ENCODE measurements at places on chromosomes 12 and 14.

- DNase-seq = no peak
Measured at GRCh38 chr12:98446060-98446459, 69.3 kb upstream of the TMPO start.

GRCh38 chr12:91355150-91356006 lies 172.8 kb upstream of the DCN start:
- DNase-seq = peak; percentile 40

- no peak for DNase-seq
Measured at GRCh38 chr12:45212064-45212463, 3.8 kb upstream of the ANO6 start.

DNA sequence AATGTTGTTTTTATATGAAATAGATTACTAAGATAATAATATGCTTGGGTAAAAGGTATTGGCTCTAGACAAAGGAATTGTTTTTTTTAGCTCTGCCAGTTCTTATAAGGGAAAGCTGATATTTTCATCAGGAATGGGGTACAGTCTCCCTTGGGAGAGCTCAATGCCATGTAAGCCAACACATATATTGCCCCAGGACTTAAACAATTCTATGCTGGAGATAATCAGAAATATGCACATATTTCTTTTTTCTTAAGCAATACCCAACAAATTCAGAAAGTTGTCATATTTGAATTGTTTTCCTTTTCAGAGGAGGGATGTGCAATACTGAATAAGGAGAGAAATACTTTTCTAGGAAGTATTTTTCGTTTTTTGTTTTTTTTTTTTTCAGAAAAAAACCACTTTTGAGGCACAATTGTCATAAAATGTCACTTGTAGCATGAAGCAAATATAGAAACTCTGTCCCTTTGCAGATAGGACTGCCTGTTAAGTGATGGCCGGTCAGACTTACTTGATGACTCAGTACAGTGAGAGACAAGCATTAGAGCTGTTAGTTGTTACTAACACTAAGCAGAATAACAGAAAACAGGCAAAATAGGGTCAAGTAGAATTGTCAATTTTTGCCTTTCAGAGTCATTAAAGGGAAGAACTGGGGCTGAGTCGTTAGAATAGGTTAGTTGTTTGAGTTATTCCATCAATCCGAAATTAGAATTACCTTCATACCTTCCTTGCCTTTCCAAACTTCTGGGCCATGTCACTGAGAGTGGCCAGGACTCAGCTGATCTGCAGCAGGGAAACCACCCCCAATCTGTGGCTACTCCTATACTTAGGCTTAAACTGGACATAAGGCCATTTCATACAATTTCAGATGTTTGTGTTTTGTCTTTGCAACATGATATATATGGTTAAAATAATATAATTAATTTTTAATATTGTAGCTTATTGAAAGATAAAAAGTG lies 168.1 kb downstream of the SLC38A4 start:
- no peak for DNase-seq

DNA sequence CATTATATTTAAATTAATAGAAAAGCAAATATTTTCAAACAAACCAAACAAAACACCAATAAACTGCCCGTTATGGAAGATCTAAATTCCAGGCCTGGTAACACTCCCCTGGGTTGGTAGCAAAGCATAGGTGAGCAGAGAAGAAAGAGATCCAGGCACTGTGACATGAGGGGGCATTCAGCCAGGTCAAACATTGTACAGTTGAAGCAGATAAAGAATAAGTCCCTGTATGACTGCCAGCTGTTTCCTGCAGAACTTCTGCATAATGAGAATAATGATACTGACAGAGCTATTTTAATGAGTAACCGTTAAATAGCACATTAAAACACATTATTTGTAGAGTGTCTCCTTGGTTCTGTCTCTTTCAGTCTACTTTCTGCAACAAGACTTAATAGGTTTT lies 35.4 kb downstream of the SLC38A1 start:
- DNase-seq = no peak

DNA sequence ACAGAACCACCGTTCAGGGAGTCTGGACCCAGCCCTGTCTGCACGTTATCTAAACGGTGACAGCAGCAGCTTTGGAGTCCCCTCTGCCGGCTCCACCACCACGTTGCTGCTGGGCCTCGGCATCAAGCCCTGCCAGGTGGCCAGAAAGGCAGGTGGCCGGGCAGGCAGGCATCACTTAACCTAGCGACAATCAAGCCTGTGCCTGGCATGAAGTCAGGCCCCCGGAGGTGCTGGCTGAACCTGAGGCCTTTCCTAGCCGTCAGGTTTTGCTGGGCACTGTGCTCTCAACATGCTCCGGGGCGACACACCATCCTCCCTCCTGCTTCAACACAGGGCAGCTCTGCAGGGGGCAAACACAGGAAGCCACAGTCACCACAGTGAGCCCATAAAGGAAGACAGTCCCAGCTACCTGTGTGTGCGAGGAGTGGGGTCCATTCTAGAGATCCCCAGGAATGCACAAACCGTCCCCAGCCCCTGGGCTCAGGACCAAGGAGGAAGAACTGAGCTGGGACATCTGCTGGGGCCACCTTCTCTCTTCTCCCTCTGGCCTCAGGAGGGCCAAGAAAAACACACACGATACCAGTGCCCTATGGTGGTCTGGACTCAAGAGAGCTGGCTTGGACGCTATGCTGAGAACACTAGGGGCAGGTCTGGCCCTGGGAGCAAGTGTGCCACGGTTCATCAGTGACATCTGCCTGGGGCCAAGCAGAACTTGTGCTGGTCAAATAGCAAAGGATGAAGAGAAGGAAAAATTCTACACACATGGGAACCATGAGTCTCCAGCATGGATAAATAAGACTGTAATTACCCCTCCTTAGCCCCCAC lies 44.7 kb downstream of the CCDC88C start:
- DNase-seq = peak; percentile 56

DNA sequence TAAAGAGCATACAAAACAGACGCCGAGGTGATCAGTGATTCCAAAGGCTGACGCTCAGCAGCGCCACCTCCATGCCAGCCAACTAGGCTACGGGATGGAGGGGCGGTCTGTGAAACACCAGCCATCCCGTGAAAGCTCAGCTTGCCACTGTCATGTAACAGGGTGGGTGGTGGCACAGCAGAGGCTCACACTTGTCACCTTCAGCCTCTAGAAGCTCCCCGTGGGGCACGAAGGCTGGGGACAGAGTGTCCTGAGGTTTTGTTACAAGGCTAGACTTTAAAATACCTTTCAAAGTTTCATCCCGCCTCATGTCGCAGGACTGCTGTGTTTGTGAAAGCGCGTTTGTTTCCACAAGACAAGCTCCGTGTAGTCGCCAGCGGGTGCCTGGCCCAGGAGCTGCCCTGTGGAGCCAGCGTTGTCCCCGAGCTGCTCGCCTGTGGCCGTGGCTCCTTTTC lies 20.7 kb downstream of the XRCC3 start:
- DNase-seq = no peak

GRCh38 chr12:106070147-106070546 lies 68.6 kb downstream of the NUAK1 start:
- DNase-seq = no peak

- no peak for DNase-seq
Measured at GRCh38 chr14:52175982-52176502, 91.5 kb upstream of the PTGDR start.

DNA sequence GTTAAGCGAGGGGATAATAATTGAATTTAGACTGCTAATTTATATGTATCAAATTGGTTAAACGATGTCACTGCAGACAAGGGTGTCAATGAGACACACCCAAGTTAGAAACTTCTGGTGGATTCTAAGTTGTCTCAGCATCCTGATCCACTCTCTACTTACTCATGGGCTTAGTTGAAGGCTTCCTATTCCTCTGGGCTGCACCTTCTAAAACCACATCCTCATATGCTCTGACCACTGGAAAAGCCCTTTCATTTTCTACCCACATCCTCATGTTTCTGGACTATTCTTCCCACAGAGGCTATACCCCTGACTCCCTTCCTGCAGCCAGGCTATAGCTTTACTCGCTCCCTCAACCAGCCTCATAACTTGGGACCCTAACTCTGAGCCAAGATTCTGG lies 493.8 kb downstream of the VRK1 start:
- DNase-seq = no peak

GRCh38 chr14:62807636-62808035 lies 237.6 kb downstream of the KCNH5 start:
- no peak for DNase-seq

DNA sequence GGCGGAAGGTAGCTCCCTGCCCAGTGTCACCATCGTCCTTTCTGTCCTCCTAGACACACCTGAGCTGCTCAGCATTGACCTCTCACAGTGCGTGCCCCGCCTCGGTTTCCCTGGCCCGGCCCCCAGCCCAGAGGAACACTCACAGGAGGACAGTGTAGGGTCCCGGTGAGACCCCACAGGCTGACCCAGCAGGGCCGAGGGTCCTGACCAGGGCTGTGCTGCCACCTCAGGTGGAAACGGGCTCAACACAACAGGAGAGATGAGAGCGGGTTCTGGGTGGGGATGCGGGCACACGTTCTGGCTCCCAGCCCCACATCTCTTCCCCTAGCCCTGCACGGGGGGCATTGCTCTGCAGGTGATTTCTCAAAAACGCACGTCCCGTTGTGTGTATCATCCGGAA lies 98.1 kb downstream of the PIWIL1 start:
- DNase-seq = no peak

DNA sequence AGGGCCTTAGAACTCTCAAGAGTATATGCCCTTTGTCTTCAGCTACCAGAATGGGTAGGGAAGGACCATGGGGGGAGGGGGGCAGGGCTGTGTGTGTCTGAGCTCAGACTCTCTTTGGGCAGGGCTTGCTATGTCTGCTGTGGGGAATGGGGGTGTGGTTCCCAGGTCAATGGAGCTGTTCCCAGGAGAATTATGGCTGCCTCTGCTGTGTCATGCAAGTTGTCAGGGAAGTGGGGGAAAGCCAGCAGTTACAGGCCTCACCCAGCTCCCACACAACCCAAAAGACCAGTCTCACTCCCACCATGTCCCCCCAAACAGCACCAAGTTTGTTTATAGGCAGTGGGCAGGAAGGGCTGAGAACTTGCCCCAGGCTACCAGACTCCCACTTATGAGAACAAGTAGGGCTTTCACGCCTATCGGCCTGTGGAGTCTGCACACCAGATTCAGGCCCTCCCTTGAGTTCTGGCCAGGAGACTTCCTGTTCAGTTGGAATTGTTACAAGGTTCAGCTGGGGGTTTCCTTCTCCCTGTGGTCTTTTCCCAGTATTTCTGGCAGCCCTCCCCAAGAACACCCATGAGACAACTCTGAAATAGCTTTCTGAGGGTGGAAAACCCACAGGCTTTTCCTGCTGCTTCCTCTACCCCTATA lies 6.1 kb upstream of the SERPINA11 start:
- DNase-seq = no peak

GRCh38 chr14:61925043-61925442 lies 162.8 kb downstream of the SNAPC1 start:
- no peak for DNase-seq

- no peak for DNase-seq
Measured at GRCh38 chr12:110249716-110250225, 31.3 kb upstream of the ATP2A2 start.

GRCh38 chr12:48580831-48581230 lies 11.0 kb upstream of the LALBA start:
- DNase-seq = no peak

GRCh38 chr12:3545121-3545796 lies 54.3 kb downstream of the PRMT8 start:
- no peak for DNase-seq

Measured in activated naive CD8-positive, alpha-beta T cell treated with anti-CD3 and anti-CD28 coated beads for 36 hours (primary cell).